CD4-positive, alpha-beta T cell treated with Interleukin-21 for 1 hour (primary cell): ENCODE measurements at places on chromosomes 3 and 15.

GRCh38 chr3:140007911-140008869, 73.2 kb downstream of the CLSTN2 start:
- no peak for DNase-seq

DNA sequence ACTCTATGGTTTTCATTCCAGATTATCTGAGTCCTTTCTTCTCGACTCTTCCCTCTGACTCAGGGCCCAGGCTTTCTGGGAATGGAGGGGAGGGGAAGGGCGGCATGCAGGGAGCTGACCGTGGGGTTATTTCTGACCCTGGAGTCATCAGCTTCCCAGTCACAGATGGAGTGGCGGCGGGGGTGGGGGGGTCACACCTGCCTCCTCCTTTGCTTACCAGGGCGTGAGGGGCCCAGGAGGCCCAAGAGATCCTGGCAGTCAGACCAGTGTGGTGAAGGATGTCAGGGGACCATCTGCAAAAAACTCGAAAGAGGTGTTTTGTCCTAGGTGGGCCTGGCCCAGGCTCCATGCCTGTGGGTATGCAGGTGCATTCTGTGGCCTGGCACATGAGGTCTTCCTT, 996 bp upstream of the XIRP1 start:
- DNase-seq, result no peak

GRCh38 chr15:80247320-80247719, 4.7 kb downstream of the CTXND1 start:
- no peak for DNase-seq

- DNase-seq, result no peak
Measured at GRCh38 chr15:92289733-92290132, 103.9 kb upstream of the ST8SIA2 start.

- no peak for DNase-seq
Measured at GRCh38 chr15:33756961-33757360, 211.3 kb upstream of the CHRM5 start.

- DNase-seq, result no peak
Measured at GRCh38 chr3:60610441-60611112, 640.7 kb downstream of the FHIT start.

GRCh38 chr15:41919954-41920538, 26.2 kb upstream of the SPTBN5 start:
- DNase-seq, result no peak

- DNase-seq, result no peak
Measured at GRCh38 chr15:97410897-97411575, 549.5 kb upstream of the ARRDC4 start.

GRCh38 chr3:195182470-195182795, 88.5 kb downstream of the XXYLT1 start:
- peak; percentile 19 for DNase-seq

- no peak for DNase-seq
Measured at GRCh38 chr3:153029350-153029749, 132.7 kb upstream of the RAP2B start.

GRCh38 chr3:69085168-69085832, 563 bp downstream of the ARL6IP5 start:
- no peak for DNase-seq

DNA sequence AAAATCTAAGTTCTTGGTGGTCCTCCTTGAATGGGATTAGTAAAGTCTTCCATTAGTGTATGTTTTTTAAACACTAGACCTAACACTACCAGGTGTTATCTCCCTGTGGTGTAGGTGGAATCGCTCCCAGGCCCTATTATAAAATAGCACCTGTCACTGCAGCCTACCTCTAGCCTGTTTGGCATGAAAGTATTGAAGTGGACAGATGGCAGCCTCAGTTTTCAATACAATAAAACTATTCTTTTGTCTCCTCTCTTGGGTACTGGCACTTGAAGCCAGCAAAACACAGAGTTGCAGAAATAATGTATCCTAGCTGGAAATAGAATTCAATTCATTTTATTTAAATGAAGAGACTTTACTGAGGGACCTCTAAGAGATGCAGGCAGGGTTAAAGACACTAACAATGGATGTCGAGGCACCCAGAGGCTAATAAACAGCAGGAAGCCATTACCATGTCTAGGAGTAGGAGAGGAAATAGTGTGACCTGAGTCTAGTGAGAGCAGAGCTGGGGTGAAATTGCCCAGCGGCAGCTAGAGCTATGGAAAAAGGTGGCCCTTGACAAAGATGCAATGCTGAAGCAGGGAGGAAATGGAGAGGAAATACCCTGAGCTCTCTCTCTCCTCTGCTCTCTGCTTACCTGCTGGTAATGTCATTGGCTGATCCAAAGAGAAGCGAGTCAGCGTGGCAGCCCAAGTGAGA, 49.1 kb upstream of the TMEM158 start:
- no peak for DNase-seq

- DNase-seq, result no peak
Measured at GRCh38 chr15:27074179-27074578, 103.2 kb downstream of the GABRG3 start.

GRCh38 chr3:45534632-45535031, 59.9 kb upstream of the LIMD1 start:
- no peak for DNase-seq

GRCh38 chr15:48584812-48585563, 60.5 kb downstream of the FBN1 start:
- no peak for DNase-seq

DNA sequence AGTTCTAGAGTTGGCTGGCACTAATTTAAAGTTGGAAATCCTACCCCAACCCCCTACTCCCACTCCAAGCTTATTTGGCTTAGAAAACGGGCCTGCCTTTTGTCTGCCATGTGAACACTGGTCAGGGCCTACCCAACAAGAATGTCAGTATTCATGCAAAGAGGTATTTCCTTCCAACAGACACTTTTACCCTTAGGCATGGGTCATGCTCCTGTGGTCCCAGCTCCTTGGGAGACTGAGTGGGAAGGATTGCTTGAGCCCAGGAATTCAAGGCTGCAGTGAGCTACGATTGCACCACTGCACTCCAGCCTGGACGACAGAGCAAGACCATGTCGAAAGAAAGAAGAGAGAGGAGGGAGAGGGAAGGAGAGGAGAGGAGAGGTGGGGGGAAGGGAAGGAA, 137.5 kb upstream of the LRTM1 start:
- DNase-seq, result no peak

- DNase-seq, result no peak
Measured at GRCh38 chr3:14852058-14852594, 33.4 kb downstream of the FGD5 start.

DNA sequence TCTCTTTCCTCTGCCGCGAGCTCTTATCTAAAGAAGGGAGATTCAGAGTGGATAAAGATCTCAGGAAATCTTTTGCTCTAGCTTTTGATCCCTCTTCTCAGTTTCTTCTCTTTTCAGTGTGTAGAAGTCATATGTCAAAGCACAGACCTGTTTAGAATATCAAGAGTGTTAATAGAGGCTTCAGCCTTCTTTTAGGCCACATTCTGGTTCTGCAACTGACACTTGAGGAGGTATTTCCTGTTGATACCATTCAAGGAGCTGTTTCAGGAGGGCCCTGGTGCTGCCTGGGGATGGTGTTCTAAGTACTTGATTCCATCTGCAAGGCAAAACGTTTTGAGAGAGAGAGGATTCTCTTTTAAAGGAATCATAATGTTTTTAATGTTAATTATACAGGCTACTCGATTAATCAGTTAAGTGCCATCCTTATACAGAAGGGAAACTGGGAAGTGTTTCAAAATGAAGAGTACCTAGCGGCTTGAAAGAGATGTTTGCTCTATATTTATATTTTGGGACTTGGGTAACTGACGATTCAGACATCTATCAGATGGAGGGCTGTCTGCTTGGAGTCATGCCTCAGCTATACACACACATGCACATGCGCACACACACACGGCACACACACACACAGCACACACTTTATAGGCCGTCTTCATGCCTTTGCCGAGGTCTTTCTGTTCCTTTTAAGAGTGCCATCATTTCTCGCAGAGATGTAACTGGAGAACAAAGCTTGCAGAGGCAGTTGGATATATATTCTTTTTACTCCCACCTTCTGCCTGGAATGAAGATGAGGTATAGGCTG, 313.9 kb downstream of the PTPRG start:
- no peak for DNase-seq

GRCh38 chr3:19885468-19885867, 48.5 kb downstream of the EFHB start:
- peak; percentile 46 for DNase-seq

- no peak for DNase-seq
Measured at GRCh38 chr15:54681584-54681983, 515.2 kb downstream of the RSL24D1 start.

DNA sequence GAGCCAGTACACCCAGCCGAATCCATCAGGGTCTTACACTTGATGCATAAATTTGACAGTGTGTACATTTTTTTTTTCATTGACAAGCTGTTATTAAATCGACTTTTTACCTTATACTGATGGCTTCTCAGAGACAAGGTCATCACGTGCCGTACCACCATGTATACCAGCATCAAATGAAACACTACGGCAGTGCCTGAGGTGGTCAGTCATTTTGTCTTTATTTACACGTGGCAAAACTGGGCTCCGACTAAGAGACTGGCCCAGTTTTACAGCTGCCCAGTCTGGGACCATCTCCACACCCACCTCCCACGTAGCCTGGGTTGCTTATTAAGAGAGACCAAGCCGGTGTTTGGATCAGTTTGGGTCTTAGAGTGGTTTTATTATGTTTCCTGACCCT, 57.4 kb downstream of the TMEM266 start:
- DNase-seq, result no peak
